8988T (cell line): ENCODE measurements at places on chromosomes 7 and 10.
A peak's percentile ranks its signal among the peaks of the same experiment; 100 is the strongest.

- no peak for DNase-seq
Observed at GRCh38 chr10:132509506-132510173, 27.9 kb upstream of the INPP5A start.

DNA sequence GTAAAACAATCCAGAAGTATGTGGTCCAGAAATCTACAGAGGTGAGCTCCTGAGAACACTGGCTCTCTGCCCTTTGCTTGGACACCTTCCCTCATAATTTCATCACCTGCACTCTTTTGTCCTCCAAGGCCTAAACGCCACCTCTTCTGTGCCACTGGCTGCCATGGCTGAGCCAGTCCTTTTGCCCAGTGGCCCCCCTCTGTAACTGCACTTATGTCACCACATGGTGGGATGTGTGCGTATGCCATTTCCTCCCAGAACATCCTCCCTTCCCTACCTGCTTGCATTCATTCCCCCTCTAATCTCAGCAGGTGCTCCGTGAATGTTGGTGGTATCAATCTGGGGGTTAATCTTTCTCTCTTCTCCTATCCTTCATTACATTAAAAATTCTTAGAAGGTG is 17.3 kb upstream of the DUSP5 start:
- DNase-seq: no peak

GRCh38 chr7:7817748-7818147 is 99.3 kb upstream of the RPA3 start:
- no peak for DNase-seq

DNA sequence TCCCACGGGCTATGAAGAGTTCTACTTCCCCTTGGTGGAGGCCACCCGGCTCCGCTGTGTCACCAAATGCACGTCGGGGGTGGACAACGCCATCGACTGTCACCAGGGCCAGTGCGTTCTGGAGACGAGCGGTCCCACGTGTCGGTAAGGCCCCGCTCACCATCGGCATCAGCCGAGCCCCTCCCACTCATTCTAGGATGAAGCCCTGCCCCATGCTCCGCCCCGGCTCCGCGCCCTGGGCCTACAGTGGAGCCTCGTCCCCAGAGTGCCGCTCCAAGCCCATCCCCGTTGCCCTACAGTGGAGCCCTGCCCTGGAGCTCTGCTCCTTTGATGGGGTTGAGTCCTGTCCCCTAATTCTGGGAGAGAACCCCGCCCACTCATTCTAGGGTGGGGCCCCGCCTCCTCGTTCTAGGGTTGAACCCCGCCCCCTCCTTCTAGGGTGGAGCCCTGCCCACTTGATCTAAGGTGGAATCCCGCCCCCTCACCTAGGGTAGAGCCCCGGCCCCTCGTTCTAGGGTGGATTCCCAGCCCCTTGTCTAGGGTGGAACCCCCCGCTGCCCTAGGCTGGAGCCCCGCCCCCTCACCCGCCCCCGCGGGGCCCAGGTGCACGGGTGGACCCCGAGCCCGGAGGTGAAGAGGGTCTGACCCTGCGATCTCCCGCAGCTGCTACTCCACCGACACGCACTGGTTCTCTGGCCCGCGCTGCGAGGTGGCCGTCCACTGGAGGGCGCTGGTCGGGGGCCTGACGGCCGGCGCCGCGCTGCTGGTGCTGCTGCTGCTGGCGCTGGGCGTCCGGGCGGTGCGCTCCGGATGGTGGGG is 3.4 kb upstream of the MUC12 start:
- DNase-seq: peak; percentile 94

- DNase-seq: no peak
Observed at GRCh38 chr10:119335671-119336353, 128.4 kb downstream of the GRK5 start.

GRCh38 chr10:91797048-91797690 is 1.1 kb upstream of the TNKS2 start:
- no peak for DNase-seq

DNA sequence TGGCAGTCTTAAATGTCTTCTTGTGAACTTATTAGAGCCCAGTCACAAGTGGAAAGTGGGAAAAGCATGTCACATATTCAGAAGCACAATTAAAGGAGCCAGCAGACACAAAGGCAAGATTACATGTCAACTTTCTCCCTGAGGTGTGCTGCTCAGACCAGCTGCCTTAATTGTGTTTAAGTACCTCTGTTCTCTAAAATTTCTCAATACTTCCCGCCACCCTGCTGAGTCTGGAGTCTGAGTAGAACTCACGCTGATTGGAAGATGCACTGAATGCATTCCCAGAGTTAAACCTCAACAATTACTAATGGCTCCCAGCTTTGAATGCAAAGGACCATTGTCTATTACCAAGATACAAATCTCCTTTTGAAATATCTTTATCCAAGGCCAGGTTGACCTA is 166.4 kb upstream of the COBL start:
- no peak for DNase-seq

GRCh38 chr10:129755621-129756020 is 208.5 kb downstream of the EBF3 start:
- DNase-seq: no peak

DNA sequence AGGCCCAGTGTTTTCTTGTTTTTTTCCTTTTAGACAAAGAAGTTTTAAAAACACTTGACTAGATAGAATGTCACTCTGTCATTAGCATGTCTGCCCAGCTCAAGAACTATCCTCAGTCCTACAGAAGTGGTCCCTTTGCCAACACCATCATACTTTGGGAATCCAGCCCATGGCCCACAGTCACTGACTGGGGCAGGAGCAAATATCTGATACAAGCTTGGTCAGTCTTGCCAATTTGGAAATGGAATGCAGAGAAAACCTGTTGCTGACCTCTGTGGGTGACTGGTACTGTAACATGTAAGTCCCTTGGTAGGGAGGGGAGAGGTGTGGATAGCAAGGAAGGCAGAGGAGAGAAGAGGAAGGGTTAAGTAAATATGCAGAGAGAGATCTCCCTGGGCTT is 47.8 kb downstream of the IPMK start:
- no peak for DNase-seq

- DNase-seq: no peak
Observed at GRCh38 chr10:47133871-47134570, 166.0 kb upstream of the GDF10 start.

- no peak for DNase-seq
Observed at GRCh38 chr10:102635377-102635776, 8.9 kb upstream of the TRIM8 start.

DNA sequence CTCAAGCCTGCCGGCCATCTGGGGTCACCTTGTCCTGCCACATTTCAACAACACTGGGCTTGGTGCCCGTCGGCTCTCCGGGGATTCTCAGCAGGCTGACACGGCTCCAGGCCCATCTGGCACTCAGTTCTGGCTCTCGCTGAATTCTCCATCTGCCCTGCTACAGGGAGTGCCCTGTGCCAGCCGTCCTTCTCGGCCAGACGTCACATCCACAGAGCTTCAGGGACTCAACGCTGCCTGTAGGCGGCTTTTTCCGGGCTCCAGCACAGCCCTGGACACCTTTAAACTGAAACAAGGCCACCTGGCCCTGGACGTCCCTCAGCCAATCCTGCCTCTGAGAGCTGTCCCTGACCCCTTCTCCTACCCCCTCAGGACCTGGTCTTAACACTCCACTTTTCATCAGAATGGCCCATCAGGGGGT is 43.0 kb downstream of the TMEM130 start:
- no peak for DNase-seq

- DNase-seq: no peak
Observed at GRCh38 chr7:132956556-132956955, 125.3 kb downstream of the CHCHD3 start.

- DNase-seq: no peak
Observed at GRCh38 chr10:60459701-60460457, 70.2 kb upstream of the ANK3 start.

DNA sequence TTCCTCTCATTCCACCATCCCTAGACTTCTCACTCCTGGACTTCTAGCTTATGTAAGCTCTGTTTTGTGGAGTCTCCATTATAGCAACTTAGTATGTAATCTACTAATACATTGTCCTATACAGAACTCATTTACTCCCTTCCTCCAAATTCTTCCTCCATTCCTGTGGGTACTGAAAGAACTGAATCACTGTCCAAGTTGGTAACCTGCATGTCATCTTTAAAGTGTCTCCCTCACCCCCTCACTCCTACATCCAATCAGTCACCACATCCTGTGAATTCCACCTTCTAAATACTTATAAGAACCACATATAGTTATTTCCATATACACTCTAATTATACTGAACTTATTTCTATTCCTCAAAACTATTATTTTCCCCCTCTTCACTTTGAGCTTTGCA is 20.3 kb downstream of the AASS start:
- no peak for DNase-seq

DNA sequence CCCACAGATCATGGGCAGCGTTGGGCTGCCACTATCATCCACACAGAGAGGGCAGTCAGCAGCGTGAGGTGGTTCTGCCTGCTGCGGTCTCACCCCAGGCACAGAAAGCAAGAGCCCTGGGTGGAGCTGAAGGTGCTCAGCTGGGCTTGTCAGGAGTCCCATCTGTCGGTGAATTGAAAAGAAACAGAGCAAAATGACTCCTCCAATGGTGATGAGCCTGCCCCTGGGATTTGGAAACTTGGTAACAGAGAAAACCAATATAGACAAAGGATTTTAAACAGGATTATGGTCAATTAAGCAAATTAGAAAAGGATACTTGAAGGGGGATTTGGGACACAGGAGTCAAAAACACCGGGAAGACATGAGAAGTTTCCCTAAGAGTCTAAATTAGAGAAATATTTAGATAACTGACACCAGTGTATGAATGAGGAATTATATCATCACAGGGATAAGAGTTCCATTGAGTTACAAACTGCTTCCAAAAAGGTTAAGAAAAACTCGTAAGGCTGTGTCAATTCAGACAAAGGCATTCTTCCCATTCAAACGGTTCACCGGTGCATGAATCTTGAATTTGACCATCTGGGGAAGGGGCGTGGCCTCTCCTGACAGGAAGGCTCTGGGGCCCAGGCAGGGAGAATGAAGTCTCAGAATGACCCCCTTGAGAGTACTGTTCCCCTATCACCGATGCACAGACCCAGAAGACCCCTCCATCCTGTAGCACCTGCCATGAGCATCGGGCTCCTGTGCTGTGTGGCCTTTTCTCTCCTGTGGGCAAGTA is 70.0 kb upstream of the PRSS58 start:
- no peak for DNase-seq

GRCh38 chr10:119176166-119176565 is 2.4 kb downstream of the PRDX3 start:
- no peak for DNase-seq

- DNase-seq: no peak
Observed at GRCh38 chr10:14751014-14751896, 23.4 kb downstream of the FAM107B start.

- DNase-seq: no peak
Observed at GRCh38 chr7:46318276-46318675, 397.2 kb upstream of the IGFBP3 start.

DNA sequence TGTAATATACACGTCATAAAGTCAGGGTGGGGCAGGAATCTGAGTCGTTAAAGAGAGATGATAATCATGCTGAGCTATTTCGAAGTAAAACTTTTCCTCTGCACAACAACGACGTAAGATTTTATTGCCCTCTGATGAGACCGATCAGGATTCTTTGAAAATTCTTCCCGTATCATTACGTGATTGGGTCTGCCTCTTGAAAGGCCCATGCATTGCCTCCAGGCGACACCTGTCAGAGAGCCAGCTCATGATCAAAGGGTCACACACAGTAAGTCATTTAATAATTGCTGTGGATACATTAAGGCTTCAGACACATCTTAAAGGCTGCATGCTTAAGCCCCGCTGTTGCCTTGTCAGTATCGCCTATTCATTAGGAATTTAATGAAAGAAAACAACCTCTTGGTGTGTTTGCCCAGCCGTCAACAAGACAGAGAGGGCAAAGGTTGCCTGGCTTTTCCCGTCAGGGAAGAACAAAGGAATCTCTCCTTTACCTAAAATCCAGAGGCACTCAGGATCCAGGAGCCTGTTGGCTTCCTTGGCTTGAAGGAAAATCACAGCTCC is 189.0 kb upstream of the SH2B2 start:
- no peak for DNase-seq

DNA sequence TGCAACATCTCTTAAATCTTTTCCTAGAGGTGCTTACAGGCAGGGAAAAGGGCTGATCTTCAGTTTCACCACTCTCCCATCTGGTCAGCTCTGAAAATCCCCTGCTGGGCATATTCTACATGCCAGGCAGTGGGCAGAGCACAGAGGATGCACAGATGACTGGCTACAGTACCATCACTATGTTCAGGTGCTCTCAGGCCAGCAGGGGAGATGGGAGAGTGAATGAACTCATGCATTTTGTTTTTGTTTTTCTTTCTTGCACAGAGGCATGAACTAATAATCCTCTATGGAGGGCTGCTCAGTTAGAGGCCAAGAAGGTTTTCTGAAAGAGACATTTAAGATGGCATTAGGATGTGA is 19.3 kb downstream of the ELMO1 start:
- DNase-seq: no peak

DNA sequence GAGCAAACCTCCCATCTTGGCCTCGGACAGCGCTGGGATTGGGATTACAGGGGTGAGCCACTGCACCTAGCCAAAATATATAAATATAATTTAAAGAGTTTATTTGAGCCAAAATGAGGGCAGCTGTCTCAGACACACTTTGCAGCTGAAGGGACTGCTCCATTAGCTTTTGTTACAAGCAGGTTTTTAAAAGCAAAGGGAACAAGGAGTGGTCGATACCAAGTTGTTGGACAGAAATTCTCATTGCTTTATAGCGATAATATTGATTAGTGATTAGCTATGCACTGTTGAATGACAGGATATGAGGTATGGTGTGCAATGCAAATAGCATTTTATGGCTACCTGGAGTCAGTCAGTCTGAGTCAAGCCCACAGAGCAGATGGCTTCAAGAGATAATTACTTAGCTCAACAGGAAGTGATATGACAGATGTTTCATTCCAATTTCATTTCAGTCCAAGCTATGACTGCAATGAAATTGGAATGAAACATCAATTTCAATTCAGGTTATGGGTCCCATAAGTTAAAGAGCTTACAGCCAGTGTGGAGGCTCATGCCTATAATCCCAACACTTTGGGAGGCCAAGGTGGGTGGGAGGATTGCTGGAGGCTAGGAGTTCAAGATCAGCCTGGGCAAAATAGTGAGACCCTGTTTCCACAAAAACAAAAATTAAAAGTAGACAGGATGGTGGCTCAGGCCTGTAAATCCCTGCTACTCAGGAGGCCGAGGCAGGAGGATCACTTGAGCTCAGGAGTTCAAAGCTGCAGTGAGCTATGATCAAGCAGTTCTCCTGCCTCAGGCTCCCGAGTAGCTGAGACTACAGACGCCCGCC is 23.1 kb downstream of the TYW1 start:
- DNase-seq: no peak

- DNase-seq: no peak
Observed at GRCh38 chr10:119859420-119860258, 13.0 kb downstream of the MCMBP start.

- no peak for DNase-seq
Observed at GRCh38 chr10:49220679-49221078, 32.5 kb upstream of the TMEM273 start.

GRCh38 chr10:103054621-103055020 is 136.5 kb downstream of the CNNM2 start:
- DNase-seq: no peak

GRCh38 chr7:24987331-24987842 is 7.4 kb upstream of the OSBPL3 start:
- no peak for DNase-seq

- no peak for DNase-seq
Observed at GRCh38 chr7:137836541-137836940, 10.2 kb downstream of the DGKI start.
